HCT116 (cell line): ENCODE measurements at places on chromosomes 16 and 17. TPM values are rescaled to one million over a fixed set of nuclear protein-coding genes. Genes with fewer than 3 reads are reported as not detected.

- DNase-seq = no peak
Measured at GRCh38 chr17:17725752-17726457, 44.6 kb downstream of the RAI1 start.

- no peak for DNase-seq
Measured at GRCh38 chr16:66326991-66327513, 39.4 kb upstream of the CDH5 start.

DNA sequence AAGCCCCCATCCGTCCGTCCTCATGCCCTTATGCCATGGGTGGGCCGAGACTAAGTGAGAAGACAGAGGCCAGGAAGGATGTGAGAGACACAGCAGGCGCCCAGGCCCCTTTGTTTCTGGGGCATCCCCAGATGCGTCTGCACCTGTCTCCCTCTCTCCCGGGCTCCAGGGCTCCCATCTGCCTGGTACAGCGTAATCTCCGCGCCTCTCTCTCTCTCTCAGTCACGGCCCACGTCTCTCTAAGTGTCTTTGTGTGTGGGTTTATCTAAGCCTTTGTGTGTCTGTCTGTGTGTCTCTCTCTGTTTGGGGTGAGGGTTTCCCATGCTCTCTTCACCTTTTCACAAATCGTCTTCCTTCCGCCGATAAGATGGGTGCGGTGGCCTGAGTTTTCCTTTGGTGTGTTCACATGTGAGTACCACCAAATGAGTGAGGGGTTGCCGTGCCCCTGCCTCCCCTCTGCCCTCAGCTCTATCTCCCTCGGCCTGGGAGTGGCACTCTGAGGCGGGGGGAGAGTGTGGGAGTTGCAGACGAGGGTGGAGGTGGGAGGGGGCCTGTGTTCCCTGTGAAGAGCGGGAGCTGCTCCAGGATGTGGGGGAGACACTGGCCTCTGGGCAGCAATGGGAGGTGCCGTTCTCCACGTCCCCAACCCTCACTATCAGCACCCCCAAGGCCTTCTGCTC, 25.8 kb upstream of the ABCC3 start:
- DNase-seq = no peak

The SOX8 gene
- 5.2 TPM for total RNA-seq

The ANKRD13B gene
- total RNA-seq = 27.4 TPM

The HS3ST3A1 gene
- total RNA-seq = not detected

DNA sequence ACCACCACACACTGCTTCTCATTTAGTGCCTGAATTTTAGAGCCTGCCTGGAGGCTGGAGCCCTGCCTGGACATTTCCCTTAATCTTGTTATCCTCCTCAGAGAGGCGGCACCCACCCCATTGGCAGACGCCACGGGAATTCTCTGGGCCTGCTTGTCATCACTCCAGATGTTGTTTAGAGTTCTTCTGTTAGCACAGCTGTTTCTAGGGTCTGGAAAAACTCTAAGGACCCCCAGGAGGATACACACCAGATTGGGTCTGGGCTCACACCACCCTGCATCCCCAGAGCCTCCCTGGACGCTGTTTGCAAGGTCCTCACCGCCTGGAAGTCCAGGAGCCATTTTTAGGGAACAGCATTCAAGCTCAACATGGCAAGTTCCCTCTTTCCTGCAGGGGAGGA, 565 bp upstream of the XAF1 start:
- DNase-seq = no peak

GRCh38 chr16:4285167-4285566, 12.3 kb upstream of the TFAP4 start:
- DNase-seq = no peak

DNA sequence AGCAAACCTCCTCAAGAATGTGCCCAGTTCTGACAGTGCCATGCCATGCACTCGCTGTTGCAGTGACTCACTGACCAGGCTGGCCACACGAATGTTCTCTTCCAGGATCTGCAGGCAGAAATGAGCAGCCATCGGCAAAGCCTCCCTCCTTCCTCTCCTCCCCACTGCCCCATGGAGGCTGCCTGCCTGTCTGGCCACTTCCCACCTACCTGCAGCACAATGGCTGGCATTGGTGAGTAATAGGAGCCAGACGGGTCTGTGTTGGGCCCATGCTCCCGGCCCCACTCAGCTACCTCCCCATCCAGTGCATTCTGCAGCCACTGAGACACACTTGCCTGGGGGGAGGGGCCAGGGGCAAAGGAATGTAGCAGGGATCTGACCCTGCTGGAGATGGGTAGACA, 2.8 kb upstream of the MATCAP1 start:
- DNase-seq = no peak

- DNase-seq = no peak
Measured at GRCh38 chr16:81403208-81403600, 41.4 kb upstream of the CMIP start.

The PPY gene
- not detected for total RNA-seq

- no peak for DNase-seq
Measured at GRCh38 chr16:51024703-51025102, 126.4 kb downstream of the SALL1 start.

The NPIPB2 gene
- 10.7 TPM for total RNA-seq

- DNase-seq = no peak
Measured at GRCh38 chr17:6461792-6462524, 17.7 kb downstream of the PIMREG start.

The CD7 gene
- 0.61 TPM for total RNA-seq

- no peak for DNase-seq
Measured at GRCh38 chr17:7024402-7024785, 1.5 kb downstream of the BCL6B start.

The TNFRSF17 gene
- not detected for total RNA-seq

The ABCA8 gene
- 0.44 TPM for total RNA-seq

- DNase-seq = no peak
Measured at GRCh38 chr17:7041607-7042500, 2.0 kb downstream of the SLC16A11 start.

DNA sequence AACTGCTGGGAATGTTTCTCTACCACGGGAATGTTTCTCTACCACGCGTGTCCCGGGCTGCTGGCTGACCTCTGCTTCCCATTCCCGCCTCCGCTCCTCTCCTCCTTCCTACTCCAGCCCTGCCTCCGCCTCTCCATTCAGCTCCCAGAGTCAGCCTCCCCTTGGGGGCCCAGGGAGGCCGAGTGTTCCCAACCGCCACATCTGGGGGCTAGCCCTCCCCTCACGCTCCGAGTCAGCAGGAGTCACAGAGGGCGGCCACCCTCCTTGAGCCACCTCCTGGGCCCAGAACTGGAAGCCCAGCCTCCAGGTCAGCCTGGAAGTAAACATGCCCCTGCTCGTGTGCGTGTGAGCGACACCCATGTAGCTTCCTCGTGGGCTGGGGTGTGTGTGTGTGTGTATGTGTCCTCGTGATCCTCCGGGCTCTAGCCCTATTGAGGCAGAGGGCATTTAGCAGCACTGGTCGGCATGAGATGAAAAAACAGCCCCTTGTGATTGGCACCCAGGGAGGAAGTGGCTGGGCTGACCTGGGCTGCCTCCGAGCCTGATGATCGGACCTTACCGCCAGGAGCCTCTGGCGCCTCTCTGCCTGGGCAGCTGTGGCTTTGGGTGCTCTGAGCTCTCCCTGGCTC, 7.3 kb downstream of the CYGB start:
- DNase-seq = no peak

DNA sequence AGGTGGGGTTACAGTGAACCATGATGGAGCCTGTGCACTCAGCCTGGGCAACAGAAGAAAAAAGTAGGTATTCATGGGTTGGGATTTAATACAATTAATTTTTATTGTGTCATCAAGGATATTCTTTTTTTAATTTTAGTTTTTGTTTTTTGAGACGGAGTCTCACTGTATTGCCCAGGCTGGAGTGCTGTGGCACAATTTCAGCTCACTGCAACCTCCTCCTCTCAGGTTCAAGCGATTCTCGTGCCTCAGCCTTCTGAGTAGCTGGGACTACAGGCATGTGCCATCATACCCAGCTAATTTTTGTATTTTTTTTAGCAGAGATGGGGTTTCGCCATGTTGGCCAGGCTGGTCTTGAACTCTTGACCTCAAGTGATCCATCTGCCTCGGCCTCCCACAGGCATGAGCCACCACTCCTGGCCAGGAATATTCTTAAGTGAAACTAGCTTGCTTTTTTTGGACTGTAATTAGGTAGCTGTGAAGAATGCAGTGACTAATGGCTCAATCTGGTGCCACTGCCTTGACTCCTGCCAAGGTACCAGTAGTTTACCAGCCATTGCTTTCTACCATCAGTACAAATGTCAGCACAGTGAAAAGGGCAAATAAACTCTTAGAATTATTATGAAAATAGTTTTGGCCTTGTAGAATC, 4.8 kb downstream of the PPM1D start:
- peak; percentile 29 for DNase-seq

The SLFN14 gene
- not detected for total RNA-seq

DNA sequence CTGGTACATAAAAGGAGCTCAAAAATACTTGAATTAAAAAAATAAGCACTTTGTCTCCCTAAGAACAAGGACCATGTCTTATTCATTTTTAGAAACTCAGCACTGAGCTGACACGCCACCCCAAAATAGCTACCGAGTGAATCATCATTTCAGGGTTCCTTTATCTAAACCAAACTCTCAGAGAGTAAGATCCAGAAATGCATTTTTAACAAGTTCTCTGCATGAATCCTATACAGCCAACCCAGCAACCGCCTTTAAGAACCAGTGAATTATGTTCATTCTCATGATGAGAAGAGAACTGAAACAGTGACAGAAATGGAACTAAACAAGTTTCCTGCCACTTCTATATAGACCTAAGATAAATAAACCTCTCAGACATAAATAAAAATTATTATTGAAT, 8.7 kb downstream of the C16orf87 start:
- no peak for DNase-seq

The RAI1 gene
- 38.5 TPM for total RNA-seq

- peak; percentile 3 for DNase-seq
Measured at GRCh38 chr17:37239690-37240334, 136.0 kb upstream of the C17orf78 start.

DNA sequence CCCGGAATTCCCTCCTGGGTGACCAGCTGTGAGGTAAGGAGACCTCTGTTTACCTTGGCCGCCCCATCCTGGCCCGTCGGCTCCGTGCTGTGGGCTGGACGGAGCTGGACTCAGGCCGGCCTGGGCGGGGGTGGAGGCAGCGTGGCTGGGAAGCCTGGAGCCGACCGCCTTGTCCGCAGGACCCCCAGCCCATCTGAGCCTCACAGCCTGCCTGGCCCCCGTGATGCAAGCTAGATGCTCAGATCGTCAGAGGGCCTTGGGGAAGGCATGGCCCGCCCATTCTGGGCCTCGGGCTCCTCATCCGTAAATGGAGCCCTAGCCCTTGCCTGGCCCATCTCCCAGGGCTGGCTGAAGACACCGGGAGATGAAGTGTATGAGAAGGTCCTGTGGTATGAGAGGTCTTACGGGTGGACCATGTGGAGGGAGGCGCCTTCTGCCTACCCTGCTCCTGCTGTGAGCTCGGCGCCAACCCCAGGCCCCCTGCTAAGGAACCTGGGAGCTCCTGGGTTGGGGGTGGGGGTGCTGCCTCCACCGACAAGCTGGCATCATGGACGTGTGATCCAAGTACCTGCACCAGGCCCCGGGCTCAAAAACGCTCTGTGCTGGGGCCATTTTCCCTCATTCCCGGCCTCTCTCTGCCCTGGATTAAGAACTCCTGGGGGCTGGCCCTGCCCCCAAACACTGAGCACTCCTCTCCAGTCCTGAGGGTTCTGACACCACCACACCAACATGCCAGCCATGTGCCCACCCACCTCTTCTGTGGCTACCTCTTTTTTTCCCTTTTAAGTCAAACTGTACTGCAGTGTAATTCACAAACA, 5.4 kb upstream of the P2RX1 start:
- no peak for DNase-seq

DNA sequence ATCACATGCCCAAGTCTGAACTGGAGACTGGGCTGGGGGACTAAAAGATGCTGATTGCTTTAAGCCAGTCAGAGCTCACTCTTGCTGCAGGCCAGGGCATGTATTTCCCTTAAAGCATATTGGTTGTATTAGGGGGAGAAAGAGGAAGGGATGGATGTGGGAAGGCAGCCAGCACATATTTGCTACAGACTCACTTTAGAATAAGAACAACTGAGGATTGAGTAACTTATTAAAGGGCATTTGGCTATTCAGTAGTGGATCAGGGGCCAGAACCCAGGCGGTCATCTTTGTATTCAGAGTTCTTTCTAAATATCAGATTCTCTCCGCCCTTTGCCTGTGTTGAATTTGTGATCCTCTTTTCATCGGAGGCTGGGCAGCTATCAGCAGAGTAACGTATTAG, 231.7 kb downstream of the HAPSTR1 start:
- no peak for DNase-seq

DNA sequence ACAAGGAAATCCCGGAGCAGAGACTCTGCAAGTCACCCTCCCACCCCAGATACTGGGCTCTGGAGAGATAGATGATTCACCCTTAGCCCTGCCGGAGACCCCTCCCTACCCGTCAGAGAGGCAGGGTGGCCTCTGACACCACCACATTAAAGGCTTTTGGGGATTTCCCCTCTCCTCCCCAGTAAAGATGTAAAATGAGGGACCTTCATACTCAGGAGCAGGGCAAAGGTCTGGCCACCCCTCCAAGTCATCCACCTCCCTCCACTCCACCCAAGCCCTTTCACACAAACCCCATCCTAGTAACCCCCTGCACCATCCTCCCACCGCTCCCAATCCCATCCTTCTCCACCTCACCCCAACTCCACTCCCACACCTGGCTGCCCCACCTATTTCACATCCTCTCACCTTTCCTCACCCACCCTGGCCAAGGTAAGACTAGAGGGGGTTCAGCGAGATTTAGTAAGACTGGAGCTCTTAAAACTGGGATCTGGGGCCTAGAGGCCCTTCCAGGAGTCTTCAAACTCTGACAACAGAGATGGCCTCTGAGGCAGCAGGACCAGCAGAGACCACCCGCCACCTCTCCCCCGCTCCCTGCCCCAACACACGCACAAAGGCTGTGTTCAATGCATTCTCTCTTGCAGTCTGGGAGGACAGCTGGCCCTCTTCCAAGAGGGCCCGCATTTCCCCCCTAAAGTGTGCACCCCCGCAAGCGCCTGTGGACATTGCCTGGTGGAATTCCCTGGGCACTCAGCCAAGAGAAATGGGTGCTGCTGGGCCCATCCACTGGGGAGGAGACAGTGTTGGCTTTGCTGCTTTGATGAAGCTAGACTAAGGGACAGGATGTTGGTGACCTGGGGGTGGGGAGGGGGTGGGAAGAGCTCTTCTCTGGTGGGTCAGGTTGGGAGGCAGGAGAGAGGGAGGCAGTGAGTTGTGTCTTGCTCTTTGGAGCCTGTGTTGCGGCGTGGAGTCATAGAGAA, 1.1 kb downstream of the ABAT start:
- no peak for DNase-seq

The CAMTA2 gene
- 37.8 TPM for total RNA-seq

- peak; percentile 74 for DNase-seq
Measured at GRCh38 chr16:2963723-2964474, at the start of gene KREMEN2. TSS of gene KREMEN2 (plus strand) at chr16:2964275. CDS start at chr16:2964521, 246 bp downstream.

The DNAH2 gene
- total RNA-seq = 2.0 TPM

DNA sequence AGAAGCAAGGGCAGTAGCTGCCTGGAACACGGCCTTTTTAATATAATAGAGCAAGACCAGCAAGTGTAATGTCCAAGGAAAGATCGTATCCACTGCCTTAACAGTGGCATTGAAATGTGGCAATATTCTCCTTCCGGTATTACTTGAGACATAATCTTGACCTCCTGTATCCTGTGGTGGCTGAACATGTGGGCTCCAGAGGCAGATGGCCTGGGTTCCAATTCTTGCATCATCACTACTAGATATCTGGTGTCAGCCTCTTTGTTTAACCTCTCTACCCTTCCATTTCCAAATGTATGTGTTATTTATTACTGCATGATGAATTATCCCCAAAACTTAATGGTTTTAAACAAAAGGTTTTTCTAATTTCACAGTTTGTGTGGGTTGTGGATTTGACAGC, 3.5 kb upstream of the CDYL2 start:
- DNase-seq = no peak

GRCh38 chr17:72613396-72613795, 479.1 kb downstream of the SLC39A11 start:
- no peak for DNase-seq

GRCh38 chr16:1297018-1297696, 12.3 kb upstream of the UBE2I start:
- DNase-seq = peak; percentile 92
